ENCODE measurements at places on chromosomes 12 and 14.

GRCh38 chr12:57226588-57227314 is 2.8 kb upstream of the SHMT2 start:
- no peak for DNase-seq

DNA sequence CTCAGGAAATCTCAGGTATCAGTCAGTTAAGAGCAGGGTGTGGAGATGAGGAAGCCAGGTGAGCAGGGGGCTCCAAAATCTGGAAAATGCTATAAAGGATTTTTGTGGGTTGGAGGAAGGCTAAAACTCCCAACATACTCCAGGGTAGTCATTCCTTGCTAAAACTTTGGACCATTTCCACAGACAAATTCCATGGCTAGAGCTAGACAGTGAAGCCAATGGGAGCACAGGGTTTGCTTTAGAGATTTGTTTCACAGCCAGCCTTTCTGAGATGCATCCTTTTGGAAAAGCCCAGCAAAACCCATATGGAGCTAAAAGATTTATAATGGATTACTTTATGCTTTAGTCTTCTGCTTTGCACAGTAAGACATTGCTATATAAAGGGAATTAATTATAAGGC is 146.5 kb downstream of the SAMD4A start:
- DNase-seq, result no peak

DNA sequence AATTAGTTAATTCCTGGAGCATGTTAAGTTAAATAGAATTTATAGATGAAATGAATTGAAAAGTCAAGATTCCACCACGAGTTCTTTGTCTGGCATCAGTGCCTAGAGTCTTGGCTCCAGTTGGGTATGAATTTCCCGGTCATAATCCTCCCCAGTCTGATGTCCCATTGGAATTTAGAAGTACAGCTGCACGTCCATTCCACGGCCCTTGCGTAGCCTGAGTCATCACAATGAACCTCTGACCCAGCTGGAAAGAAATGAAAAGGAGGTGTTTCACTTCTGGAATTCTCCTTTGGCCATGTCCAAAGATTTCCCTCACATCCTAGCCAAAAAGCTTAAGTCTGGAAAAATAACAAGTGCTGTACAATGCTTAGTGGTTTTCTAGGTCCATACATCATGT is 122.7 kb downstream of the KICS2 start:
- no peak for DNase-seq

DNA sequence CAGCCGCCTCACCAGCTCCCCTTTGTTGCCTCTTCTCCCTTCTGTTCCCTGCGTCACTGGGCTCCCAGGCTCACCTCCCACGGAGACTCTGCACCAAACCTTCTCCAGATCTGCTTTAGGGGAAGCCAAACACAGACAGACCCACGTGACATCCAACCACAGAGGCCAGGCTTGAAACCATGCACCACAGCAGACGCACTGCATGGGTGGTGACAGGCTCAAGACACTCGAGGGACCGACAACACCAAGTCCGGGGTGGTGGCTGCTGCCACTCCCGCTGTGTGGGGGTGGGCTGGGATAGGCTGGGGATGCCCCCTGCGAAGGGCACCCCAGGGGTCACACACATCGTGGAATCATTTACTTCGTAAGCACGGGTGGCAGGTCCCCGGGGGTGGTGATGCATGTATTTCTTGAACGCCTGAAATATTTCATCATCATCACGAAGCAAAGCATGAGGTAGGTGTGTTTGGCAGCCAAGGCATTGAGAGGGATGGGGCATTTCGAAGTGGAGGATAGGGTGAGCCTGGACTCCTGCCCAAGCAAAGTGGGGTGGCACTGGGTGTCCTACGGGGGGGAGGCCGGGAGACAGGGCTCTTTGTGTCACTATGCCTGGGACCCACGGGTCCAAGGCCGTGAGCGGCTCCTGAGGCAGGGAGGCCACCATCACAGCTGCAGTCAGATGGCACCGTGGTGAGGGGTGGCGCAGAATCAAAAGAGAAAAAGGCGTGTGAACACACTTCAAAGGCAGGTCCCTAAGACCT is 66.8 kb upstream of the RFLNA start:
- DNase-seq, result peak; percentile 63

DNA sequence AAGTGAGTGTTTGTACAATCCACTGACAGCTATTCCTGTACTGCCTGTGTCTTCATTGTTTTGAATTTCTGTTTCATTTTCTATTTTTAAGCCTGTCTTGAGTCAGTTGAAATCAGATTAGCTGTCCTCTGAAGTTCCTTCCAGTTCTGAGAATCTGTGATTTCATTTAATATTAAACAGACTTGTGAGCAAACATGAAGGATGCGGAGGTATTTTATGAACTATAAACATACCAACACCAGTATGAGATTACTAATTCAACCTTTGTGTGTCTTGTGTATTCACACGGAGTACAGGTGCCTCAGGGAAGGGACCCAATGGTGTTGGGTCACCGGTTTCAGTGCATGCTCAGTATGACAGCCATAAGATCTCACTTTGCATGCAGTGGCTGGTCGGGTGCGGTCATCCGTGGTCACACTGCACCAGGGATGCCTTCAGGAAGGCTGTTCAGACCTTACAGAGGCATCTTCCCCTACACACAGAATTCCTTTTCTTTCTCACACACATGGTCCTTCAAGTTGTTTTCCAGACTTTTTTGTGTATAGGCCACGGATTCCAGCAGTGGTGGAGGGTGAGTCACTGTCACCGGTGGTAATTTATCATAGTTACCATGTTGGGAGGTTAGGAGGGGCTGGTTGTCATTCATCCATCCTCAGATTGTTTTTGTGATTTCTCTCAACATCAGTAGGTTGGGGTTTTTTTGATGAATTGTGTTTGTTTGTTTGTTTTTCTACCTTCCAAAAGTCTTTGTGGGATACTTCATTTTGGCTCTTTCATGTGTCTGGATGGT is 103.0 kb upstream of the SFSWAP start:
- DNase-seq, result no peak

DNA sequence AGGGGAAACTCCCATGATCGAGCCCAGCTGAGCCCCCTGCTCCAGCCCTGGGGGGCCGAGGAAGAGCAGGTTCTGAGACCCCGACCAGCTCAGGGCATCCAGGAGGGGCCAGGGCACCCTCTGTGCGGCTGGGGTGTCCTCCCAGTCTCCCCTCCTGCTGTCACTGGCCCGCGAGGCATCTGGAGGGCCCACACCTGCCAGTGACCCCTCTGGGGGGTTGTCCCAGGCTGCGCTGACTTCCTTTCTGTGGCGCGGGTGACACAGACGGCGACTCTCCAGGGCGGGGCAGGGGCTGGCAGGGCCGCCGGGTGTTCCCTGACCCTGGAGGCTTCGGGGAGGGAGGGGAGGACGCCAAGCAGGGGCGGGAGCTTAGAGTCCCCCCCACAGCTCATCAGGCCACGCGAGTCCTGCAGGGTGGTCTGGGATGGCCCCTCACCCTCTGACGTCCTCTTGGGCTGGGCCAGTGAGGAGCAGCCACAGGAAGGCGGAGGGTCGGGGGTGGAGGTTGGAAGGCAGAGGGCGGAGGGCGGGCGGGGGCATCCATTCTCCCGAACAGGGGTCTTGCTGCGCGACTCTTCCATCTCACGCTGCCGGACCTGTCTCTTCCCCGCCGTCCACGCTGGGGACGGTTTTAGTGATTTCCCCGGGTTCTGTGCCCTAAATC is 38.6 kb upstream of the FBRSL1 start:
- DNase-seq, result no peak

GRCh38 chr14:66143387-66144112 is 342.6 kb upstream of the CCDC196 start:
- DNase-seq, result no peak

DNA sequence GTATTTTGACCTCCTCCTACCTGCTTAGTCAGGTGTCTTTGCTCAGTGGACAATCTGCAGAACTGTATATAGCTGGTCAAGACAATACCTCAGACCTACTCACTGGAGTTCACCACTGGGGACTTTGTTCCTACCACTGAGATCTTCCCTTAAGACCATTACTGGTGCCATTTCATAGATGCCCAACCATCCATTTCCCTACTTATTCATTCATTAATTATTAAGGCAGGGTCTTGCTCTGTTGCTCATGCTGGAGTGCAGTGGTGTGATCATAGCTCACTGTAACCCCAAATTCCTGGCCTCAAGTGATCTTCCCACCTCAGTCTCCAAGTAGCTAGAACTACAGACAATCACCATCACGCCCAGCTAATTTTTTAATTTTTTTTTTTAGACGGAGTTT is 22.8 kb upstream of the CRADD start:
- no peak for DNase-seq
